Airway epithelial cell (primary cell): ENCODE measurements at places on chromosomes 4 and X. TPM values are rescaled to one million over a fixed set of nuclear protein-coding genes. Genes with fewer than 3 reads are reported as not detected.

IGFBP7 gene
- total RNA-seq, result 178 and 220 TPM in 2 replicates

MSANTD1 gene
- 0.14 and 0.46 TPM in 2 replicates for total RNA-seq

DKK2 gene
- total RNA-seq, result 0.49 and 0.56 TPM in 2 replicates

STOX2 gene
- total RNA-seq, result 3.1 and 4.2 TPM in 2 replicates

ITIH6 gene
- total RNA-seq, result not detected in 2 replicates

ADH1A gene
- not detected in 2 replicates for total RNA-seq

DCHS2 gene
- total RNA-seq, result 0.07 TPM in 1 of 2 replicates, not detected in the other
